ENCODE measurements at places on chromosomes 11 and 22. TPM values are rescaled to one million over a fixed set of nuclear protein-coding genes. Genes with fewer than 3 reads are reported as not detected.

GRCh38 chr11:117597071-117597470, 199.9 kb downstream of the DSCAML1 start:
- no peaks in the 10 kb centered on the region for H3K4me1 ChIP-seq
- H3K27ac ChIP-seq: no peak overlapping the region
- H3K36me3 ChIP-seq: no peaks in the 10 kb centered on the region
- peaks cover 29% of the 10 kb centered on the region for H3K27me3 ChIP-seq

DNA sequence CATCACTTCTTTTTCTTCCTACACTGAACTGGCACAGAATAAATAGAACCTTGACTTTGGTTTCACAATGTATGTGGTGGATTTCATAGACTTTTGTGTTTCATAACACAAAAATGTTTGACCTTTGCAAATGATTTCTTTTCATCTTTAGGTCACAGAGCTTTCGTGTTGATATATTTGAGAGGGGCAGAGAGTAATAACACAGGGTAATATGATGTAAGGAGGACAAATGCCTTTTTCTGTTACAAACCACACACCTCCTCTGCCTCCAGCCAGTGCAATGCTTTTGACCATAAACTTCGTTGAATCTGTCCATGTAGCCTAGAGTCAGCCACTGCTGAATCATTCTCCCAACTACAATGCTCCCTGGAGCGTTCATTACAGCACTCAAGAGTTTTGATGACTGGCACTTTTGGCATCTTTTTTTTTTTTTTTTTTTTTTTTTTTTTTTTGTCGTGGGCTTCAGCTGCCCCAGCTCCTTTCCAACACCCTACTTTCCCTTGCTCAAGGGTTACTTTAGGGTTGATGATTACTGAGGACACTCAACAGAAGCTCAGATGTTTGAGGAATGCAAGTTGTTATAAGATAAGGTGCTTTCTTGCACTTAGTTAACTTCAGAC, 11.4 kb upstream of the CAT start:
- DNase-seq: no peak
- no peaks in the 10 kb centered on the region for H3K36me3 ChIP-seq
- no peak overlapping the region for H3K4me3 ChIP-seq
- no peak overlapping the region for H3K27ac ChIP-seq
- peaks cover 9% of the 10 kb centered on the region for H3K27me3 ChIP-seq

DNA sequence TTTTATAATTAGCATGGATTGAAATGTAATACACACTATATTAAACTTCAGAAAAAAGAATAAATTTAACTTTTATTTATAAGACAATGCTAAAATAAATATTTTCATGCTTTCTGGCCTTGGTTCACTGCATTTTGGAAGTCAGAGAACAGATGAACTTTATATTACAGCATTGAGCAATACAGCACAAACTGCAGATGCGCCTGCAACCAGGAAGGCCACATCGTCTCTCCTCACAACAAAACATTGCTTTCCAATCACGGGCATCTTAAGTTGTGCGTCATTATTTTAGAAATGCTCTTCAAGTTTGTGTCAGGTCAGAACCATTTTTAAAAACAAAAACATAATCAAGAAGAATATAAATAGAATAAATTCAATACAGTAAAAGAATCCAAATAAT, 89.3 kb upstream of the CEP126 start:
- no peaks in the 10 kb centered on the region for H3K36me3 ChIP-seq
- H3K27ac ChIP-seq: no peak overlapping the region
- H3K4me3 ChIP-seq: no peak overlapping the region
- no peaks in the 10 kb centered on the region for H3K4me1 ChIP-seq

GRCh38 chr11:83554876-83555275, 268.7 kb upstream of the CCDC90B start:
- no peaks in the 10 kb centered on the region for H3K36me3 ChIP-seq
- H3K4me3 ChIP-seq: no peak overlapping the region
- DNase-seq: no peak
- no peaks in the 10 kb centered on the region for H3K27me3 ChIP-seq

DNA sequence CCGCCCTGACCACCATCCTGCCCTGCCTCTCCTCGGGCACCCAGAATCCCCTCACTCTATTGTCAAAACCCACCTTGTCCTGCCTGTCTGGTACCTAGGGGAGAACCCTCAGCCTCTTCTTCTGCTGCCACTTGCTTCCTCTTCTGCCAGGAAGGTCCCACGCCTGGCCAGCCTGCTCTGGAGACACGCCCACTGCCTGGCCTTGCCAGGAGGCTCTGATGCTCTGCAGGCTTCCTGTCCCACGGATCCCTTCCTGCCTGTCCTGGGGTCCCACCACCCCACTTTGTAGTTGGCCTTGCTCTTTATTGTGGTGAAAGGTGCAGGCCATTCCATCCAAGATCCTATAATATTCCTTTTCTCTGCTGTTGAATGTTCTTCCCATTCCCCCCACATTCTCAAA, 63.4 kb downstream of the BMAL1 start:
- no peak for DNase-seq
- no peak overlapping the region for H3K27ac ChIP-seq
- no peak overlapping the region for H3K4me3 ChIP-seq
- peaks cover 2% of the 10 kb centered on the region for H3K36me3 ChIP-seq
- no peaks in the 10 kb centered on the region for H3K4me1 ChIP-seq

DNA sequence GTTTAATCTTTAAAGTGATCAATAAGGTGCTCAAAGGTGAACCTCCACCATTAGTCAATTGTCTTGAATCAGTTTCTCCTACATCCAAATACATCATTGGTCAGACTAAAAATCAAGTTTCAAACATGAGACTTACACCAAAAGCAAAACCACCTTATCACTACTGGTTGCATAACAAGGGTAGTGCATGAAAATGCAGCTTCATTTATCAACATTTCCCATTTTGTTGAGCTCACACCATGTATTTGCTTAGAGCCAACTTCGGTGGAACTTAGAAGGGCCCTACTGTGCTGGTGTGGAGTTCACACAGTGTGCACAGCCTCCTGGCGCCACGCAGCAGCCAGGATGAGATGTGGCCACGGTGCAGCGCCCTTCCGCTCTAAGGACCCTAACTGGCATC, 23.1 kb upstream of the PHLDA2 start:
- no peak overlapping the region for H3K4me3 ChIP-seq
- DNase-seq: no peak
- H3K27ac ChIP-seq: no peak overlapping the region
- H3K36me3 ChIP-seq: peaks cover 97% of the 10 kb centered on the region
- H3K27me3 ChIP-seq: no peaks in the 10 kb centered on the region

Gene OR8G5
- not detected for total RNA-seq

DNA sequence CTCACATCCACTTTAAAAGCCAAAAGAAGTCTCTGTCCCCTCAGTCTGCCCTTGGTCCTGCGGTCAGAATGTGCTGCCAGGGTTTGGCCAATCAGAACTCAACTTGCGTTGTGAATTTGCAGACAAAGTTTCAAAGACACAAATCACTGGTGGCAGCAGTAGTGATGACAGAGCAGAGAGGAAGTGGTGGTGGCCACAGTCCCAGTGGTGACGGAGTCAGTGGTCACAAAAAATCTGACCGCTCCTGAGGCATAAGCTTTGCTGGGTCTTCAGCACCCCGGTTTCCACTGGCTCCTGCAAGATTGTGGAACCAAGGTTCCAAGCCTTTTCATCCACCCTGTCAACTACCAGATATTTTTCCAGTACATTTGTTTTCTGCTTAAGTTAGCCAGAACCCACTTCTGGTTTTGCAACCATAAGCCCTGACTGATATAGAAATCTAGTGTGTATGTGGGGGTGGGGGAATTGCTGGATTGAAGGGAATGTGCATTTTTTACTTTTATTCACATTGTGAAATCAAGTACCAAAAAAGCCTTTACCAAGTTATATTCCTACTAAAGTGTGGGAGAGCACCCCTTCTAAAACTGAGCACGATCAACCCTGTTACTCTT, 112.3 kb downstream of the TMPRSS5 start:
- no peaks in the 10 kb centered on the region for H3K4me1 ChIP-seq
- H3K27me3 ChIP-seq: peaks cover 13% of the 10 kb centered on the region
- no peak for DNase-seq

DNA sequence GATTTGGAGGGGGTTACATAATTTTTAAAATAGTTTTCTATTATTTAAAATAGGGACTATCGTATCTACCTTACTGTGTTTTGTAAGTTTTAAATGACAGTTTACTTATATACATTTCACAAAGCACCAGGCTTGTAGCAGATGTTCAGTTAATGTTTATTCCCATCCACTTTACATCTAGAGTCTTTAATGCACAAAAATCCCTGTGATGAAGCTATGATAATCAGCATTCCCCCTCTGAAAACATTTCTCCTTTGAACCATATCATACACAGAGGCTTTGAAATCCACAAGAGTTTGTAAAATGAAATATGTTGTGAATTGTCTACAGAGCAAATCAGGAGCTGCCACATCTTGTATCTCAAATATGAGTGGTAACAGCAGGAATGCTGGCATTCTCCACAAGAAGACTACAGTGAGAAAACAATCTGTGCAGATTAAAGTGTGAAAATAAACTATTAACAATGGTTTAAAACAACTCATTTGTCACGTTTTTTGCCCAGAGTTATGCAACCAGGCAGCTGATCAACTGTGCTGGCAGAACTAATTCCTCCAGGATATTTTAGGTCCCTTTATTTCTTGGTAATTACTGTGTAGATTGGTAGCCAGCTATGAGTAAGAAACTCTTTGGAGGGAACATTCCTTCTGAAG, 699.1 kb upstream of the ARHGAP42 start:
- no peak overlapping the region for H3K27ac ChIP-seq
- no peaks in the 10 kb centered on the region for H3K27me3 ChIP-seq
- no peak for DNase-seq
- no peak overlapping the region for H3K4me3 ChIP-seq

DNA sequence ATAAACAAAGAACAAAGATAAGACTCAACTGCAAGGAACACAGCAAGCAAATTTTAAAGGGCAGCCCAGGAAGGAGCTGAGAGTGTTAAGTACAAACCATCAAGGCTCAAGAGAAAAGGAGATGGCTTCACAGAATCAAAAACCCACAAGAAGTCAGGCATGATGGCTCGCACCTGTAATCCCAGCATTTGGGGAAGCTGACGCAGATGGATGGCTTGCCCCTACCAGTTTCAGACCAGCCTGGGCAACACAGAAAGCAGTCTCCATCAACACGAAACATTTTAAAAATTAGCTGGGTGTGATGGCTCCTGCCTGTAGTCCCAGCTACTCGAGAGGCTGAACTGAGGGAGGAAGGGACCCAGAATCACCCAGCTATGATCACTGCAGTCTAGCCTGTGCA, 32.6 kb downstream of the MAPK1 start:
- H3K4me3 ChIP-seq: no peak overlapping the region
- H3K36me3 ChIP-seq: no peaks in the 10 kb centered on the region
- H3K4me1 ChIP-seq: no peaks in the 10 kb centered on the region
- DNase-seq: no peak

DNA sequence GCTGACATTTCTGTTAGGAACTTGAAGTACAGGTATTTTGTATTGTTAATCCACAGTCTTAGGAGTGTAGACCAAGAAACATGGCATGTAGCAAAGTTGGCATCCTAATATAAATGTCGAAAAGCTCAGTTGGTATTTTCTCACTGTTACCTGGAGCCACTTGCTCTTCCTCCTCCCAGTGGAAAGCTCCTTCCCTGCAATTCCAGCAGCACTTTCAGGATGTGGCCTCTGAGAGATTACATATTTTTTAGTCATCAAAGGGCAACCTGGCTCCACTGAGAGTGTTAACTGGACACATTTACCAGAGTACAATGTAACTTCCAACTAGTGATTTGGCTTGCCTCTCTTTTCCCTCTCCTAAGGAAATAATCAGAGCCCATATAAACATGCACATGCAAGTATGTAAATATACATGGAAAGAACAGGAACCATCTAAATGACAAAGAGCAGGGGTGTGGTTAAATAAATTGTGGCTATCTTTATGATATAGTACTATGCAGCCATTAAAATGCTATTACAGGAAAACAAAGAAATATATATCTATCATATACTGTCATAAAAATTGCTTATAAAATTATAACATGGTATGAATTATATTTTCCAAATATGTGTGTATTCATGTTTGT, 14.3 kb upstream of the EED start:
- no peaks in the 10 kb centered on the region for H3K36me3 ChIP-seq
- no peak overlapping the region for H3K27ac ChIP-seq
- H3K4me1 ChIP-seq: peaks cover 2% of the 10 kb centered on the region
- H3K27me3 ChIP-seq: no peaks in the 10 kb centered on the region

Data from T-cell (primary cell).